Natural killer cell (primary cell): ENCODE measurements at places on chromosomes 1 and 21. TPM values are rescaled to one million over a fixed set of nuclear protein-coding genes. Genes with fewer than 3 reads are reported as not detected.

MEF2D gene
- 284 TPM for total RNA-seq

RBP7 gene
- 2.3 TPM for total RNA-seq

OLFML2B gene
- total RNA-seq: not detected

CSMD2 gene
- not detected for total RNA-seq

- H3K36me3 ChIP-seq: no peaks in the 10 kb centered on the region
- H3K4me3 ChIP-seq: no peak overlapping the region
- no peak for DNase-seq
- H3K27me3 ChIP-seq: no peaks in the 10 kb centered on the region
- H3K4me1 ChIP-seq: no peaks in the 10 kb centered on the region
Measured at GRCh38 chr1:76109404-76109803, 34.9 kb downstream of the ST6GALNAC3 start.

- no peak overlapping the region for H3K4me3 ChIP-seq
- H3K27me3 ChIP-seq: no peaks in the 10 kb centered on the region
- no peak overlapping the region for H3K27ac ChIP-seq
Measured at GRCh38 chr1:186409091-186409490, 33.5 kb downstream of the ODR4 start.

GRCh38 chr1:222974496-222974895, 159.7 kb downstream of the DISP1 start:
- no peaks in the 10 kb centered on the region for H3K36me3 ChIP-seq
- H3K27me3 ChIP-seq: no peaks in the 10 kb centered on the region
- DNase-seq: no peak
- H3K27ac ChIP-seq: no peak overlapping the region
- no peak overlapping the region for H3K4me3 ChIP-seq

GRCh38 chr1:156214024-156214748, 1.4 kb downstream of the PMF1 start:
- no peak for DNase-seq
- no peak overlapping the region for H3K4me3 ChIP-seq
- peak overlapping the region; percentile 85 for H3K27ac ChIP-seq
- peaks cover 25% of the 10 kb centered on the region for H3K4me1 ChIP-seq
- no peaks in the 10 kb centered on the region for H3K27me3 ChIP-seq

DNA sequence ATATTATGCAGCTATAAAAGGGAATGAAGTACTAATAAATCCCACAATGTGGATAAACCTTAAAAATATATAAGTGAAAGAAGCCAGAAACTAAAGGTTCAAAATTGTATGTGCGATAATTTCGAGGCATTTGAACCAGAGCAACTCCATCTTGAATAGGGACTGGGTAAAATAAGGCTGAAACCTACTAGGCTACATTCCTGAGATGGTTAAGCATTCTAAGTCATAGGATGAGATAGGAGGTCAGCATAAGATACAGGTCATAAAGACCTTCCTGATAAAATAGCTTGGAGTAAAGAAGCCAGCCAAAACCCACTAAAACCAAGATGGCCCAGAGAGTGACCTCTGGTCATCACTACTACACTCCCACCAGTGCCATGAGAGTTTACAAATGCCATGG, 103.1 kb downstream of the SLC16A1 start:
- H3K4me3 ChIP-seq: no peak overlapping the region
- peaks cover 7% of the 10 kb centered on the region for H3K4me1 ChIP-seq
- no peak overlapping the region for H3K27ac ChIP-seq
- H3K36me3 ChIP-seq: no peaks in the 10 kb centered on the region
- H3K27me3 ChIP-seq: peaks cover 19% of the 10 kb centered on the region
- DNase-seq: no peak

- H3K4me1 ChIP-seq: no peaks in the 10 kb centered on the region
- H3K4me3 ChIP-seq: no peak overlapping the region
- no peak overlapping the region for H3K27ac ChIP-seq
- H3K27me3 ChIP-seq: no peaks in the 10 kb centered on the region
Measured at GRCh38 chr1:96079581-96079980, 642.0 kb upstream of the PTBP2 start.

DNA sequence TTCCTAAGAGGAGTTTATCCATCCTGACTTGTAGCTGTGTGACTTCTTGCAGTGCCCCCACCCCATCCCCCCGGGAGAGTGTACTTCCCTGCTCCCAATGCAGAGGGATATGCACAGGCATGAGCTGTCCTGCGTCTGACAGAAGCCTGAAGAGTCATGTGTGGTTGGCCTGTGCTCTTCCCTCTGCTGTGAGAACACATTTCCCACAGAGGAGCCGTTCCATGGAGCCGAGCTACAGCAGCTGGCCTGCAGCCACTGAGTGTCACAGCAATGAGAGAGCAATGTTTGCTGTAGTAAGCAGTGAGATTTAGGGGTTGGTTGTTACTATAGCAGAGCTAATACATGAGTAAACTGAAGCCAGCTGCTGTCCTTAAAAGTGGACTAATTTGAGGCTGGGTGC, 22.0 kb downstream of the PARS2 start:
- peaks cover 50% of the 10 kb centered on the region for H3K36me3 ChIP-seq
- H3K27ac ChIP-seq: no peak overlapping the region
- no peaks in the 10 kb centered on the region for H3K27me3 ChIP-seq
- no peak overlapping the region for H3K4me3 ChIP-seq
- DNase-seq: no peak

DNA sequence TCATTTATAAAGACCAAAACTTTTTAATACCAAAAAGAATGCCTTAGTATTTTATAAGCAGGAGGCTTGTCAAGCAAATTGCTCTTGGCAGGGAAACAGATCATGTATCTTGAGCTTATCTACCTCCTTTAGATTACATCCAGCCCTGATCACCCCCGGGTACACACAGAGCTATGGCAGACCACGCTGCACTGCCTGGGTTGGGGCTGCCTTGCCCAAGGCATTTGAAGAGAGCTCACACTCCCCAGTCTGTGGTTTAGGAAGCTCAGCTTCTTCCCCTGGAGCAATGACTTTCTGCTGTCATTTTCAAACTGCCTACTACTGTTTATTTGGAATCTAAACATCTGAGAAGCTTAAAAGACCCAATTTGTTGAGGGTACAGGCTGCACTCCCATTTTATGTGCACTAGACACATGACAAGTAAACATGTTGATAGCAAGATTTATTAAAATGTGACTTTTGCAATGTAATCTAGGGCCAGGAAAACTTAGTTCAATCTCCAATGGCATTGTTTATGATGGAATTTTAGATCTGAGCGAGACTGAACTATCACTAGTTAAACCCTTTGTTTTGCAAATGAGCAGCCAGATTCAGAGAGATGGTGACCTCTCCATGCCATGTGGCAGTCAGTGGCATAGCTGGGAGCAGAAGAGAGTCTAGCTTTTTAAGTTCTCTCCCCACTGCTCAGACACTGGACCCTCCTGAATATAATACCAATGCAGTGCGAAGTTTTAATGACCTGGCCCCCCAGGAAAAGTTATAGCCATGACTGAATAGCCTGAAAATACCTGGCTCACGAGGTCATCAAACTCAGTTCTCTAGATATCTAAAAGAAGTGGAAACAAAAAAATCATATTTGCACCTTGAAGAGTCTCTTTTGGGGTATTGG, 214.9 kb downstream of the HLX start:
- DNase-seq: no peak
- no peak overlapping the region for H3K27ac ChIP-seq
- H3K36me3 ChIP-seq: no peaks in the 10 kb centered on the region
- H3K27me3 ChIP-seq: no peaks in the 10 kb centered on the region
- H3K4me3 ChIP-seq: no peak overlapping the region

DNA sequence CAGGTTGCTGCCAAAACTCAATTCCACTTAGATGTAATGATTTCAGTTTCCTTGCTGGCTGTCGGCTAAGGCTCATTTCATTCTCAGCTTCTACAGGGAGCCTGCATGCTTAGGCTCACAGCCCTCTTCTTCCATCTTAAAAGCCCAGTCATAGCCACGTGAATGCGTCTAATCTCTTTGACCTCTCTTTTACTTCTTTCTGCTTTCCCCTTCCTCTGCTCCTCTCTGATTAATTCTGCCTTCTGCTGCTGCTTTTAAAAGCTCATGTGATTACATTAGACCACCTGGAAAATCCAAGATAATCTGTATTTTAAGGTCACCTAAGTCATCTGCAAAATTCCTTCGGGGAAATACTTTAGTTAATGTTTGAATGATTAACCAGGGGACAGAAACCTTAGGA, 812.8 kb upstream of the BRINP3 start:
- no peak overlapping the region for H3K27ac ChIP-seq
- no peak overlapping the region for H3K4me3 ChIP-seq
- H3K36me3 ChIP-seq: no peaks in the 10 kb centered on the region
- no peaks in the 10 kb centered on the region for H3K4me1 ChIP-seq
- no peak for DNase-seq

DNA sequence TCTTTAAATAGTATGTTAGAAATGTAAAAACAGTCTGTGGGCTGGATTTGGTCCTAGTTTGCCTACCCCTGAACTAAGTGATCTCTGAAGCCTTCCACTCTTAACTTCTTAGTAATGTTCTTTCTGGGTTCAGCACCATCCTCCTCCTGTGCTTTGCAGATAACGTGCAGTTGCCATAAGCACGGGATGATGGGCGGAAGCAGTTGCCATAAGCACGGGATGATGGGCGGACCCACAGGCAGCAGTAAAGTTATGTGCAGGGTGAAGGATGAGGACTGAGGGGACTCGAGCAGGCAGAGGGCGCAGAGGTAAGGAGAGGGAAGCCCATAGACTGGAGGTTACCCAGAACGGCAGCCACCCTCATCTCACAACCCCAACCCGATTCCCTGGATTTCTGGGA, 25.6 kb downstream of the GPA33 start:
- DNase-seq: no peak
- peaks cover 8% of the 10 kb centered on the region for H3K4me1 ChIP-seq
- H3K4me3 ChIP-seq: no peak overlapping the region
- no peak overlapping the region for H3K27ac ChIP-seq
- no peaks in the 10 kb centered on the region for H3K36me3 ChIP-seq
- H3K27me3 ChIP-seq: no peaks in the 10 kb centered on the region

DNA sequence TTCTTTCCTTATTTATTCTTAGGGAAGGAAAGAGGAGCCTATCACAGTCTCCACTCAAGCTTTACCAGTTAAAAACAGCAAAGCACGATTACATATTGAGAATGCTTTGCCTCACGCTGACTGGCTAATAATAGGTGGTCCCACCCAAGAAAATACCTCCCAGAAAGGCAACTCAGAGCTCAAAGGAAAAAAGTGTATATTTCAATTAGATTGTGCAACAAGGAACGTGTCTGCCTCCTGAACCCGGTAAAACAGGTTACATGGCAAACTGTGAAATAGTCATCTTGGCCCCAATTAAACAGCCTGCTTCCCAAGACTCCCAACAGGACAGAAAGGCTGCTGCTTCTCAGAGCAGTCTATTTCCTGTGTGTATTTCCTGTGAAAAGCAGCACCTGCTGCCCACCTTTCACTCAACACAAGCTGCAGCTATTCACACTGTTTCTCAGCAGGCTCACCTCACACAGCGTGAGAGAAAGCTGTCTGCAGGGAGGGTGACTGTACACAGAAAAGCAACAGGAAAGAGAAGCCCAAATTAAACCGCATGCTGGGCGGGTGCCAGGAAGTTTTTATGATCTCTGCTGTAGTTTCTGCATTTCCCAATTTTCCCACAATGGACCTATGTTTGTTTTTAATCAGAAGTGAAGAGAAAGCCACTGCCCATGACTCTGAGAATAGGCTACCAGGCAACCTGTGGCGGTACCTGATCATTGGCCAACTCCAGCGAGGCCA, 44.0 kb downstream of the URB1 start:
- H3K4me3 ChIP-seq: no peak overlapping the region
- no peak for DNase-seq
- H3K4me1 ChIP-seq: peaks cover 5% of the 10 kb centered on the region
- H3K36me3 ChIP-seq: peaks cover 84% of the 10 kb centered on the region
- no peak overlapping the region for H3K27ac ChIP-seq
- no peaks in the 10 kb centered on the region for H3K27me3 ChIP-seq

- no peak overlapping the region for H3K4me3 ChIP-seq
- H3K36me3 ChIP-seq: peaks cover 42% of the 10 kb centered on the region
- no peak for DNase-seq
- H3K4me1 ChIP-seq: peaks cover under 1% of the 10 kb centered on the region
Measured at GRCh38 chr1:228392111-228392936, 14.3 kb downstream of the TRIM11 start.

DNA sequence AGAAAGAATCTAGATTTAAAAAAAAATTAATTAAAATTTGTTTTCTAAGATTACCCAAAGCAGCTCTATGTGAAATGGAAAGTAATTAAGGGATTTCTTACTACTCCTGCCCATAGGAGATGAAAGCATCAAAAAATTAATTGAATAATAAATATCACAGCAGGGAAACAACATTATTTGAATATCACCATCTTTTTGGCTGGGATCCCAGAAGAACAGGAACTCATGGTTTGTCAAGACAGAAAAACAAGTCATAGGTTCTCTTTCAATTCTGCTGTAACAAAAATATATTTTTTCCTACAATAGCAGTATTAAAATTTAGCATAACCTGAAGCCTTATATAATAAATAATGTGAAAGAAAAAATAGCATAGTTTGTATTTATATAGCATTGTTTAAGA, 1713.4 kb downstream of the NCAM2 start:
- H3K4me1 ChIP-seq: no peaks in the 10 kb centered on the region
- no peaks in the 10 kb centered on the region for H3K27me3 ChIP-seq
- no peaks in the 10 kb centered on the region for H3K36me3 ChIP-seq

GRCh38 chr1:62352387-62352786, 33.2 kb upstream of the KANK4 start:
- no peak overlapping the region for H3K27ac ChIP-seq
- H3K27me3 ChIP-seq: no peaks in the 10 kb centered on the region
- no peaks in the 10 kb centered on the region for H3K36me3 ChIP-seq
- no peaks in the 10 kb centered on the region for H3K4me1 ChIP-seq
- no peak overlapping the region for H3K4me3 ChIP-seq

DNA sequence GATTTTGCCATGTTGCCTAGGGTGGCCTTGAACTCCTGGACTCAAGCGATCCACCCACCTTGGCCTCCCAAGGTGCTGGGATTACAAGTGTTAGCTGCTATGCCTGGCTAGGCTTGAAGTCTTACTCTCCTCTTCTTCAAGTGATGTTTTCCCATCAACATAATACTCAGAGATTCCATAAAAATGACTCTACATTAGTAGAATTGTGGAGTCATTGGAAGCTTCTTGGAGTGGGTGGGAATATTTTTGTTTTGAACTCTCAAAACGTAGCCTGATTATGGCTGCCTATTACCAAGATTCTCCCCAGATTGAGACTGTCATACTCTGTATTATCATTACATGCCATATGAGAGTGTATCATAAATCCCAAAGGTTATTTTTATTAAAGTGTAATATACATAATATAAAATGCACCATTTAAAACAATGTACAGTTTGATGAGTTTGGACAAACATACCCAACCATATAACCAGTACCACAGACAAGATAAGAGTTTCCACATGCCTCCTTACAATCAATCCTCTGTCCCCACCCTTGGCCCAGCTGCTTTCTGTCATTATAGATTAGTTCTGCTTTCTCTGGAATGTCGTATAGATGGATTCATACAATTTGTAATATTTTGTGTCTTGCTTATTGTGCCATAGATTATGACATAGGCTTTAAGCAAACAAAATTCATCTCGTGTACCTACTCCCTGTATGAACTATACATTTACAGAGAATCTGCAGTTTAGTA, 8.0 kb upstream of the DNM3 start:
- H3K27me3 ChIP-seq: no peaks in the 10 kb centered on the region
- H3K36me3 ChIP-seq: no peaks in the 10 kb centered on the region
- DNase-seq: no peak
- no peaks in the 10 kb centered on the region for H3K4me1 ChIP-seq
- H3K27ac ChIP-seq: no peak overlapping the region
- H3K4me3 ChIP-seq: no peak overlapping the region

GRCh38 chr1:228463559-228464455, 23.4 kb upstream of the RNF187 start:
- H3K36me3 ChIP-seq: no peaks in the 10 kb centered on the region
- H3K4me1 ChIP-seq: peaks cover 38% of the 10 kb centered on the region
- H3K27ac ChIP-seq: no peak overlapping the region
